ENCODE measurements at places on chromosomes 5 and 9.
A peak's percentile ranks its signal among the peaks of the same experiment; 100 is the strongest.

DNA sequence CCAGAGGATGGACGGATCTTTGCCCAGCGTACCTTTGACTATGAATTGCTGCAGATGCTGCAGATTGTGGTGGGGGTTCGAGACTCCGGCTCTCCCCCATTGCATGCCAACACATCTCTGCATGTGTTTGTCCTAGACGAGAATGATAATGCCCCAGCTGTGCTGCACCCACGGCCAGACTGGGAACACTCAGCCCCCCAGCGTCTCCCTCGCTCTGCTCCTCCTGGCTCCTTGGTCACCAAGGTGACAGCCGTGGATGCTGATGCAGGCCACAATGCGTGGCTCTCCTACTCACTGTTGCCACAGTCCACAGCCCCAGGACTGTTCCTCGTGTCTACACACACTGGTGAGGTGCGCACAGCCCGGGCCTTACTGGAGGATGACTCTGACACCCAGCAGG lies 1.9 kb downstream of the PCDHGC5 start:
- no peak for DNase-seq

DNA sequence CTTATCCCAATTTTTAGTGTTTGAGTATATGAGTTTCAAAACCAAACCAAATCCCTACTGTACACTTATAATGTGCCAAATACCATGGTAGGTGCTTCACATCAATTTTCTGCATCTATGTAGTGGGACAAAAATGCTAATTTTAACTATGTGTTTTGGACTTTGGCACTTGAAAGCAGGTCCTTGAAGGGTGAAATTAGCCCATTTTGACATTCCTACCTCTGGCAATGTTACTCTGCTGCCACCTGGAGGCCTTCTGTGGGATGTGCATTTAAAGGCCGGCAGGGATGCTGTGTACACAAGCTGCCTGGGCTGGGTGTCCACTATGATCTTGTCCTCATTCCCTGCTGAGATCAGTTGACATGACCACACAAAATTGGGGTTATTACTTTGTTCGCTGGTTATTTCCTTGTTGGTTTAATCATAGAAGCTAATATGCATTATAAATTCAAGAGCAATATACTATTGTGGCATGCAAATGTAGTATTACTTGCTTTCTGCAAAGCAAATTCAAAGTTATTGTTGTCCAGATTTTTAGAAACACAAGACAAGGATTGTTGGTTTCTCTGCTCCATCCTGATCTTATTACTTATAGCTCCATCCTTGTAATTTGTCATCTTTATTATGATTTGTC lies 166.8 kb downstream of the ARHGEF28 start:
- peak; percentile 39 for DNase-seq

DNA sequence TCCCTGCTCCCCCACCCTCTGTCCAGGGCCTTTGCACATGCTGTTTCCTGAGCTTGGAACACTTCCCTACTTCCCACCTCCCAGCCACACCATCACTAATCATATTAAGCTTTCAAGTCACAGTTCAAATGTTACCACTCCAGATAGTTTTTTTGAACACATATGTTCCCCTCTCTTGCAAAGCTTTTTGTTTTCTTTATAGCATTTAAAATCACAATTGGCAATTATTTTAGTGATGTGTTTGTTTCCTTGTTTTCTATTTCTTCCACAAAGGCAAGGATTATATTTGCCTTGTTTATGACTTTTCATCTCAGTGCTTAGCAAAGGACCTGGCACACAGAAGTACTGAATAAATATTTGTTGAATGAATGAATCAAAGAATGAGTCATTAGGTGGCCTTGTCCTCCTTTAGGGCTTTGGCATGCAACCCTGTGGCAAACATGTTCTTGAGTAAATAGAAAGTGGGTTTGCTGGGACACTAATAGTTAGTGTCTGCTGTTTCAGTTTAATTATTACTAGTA lies 386.8 kb downstream of the FGF10 start:
- DNase-seq = no peak

- no peak for DNase-seq
Measured at GRCh38 chr9:91359734-91360470, 1.8 kb downstream of the AUH start.

- no peak for DNase-seq
Measured at GRCh38 chr9:18761742-18762300, 271.2 kb downstream of the SAXO1 start.

DNA sequence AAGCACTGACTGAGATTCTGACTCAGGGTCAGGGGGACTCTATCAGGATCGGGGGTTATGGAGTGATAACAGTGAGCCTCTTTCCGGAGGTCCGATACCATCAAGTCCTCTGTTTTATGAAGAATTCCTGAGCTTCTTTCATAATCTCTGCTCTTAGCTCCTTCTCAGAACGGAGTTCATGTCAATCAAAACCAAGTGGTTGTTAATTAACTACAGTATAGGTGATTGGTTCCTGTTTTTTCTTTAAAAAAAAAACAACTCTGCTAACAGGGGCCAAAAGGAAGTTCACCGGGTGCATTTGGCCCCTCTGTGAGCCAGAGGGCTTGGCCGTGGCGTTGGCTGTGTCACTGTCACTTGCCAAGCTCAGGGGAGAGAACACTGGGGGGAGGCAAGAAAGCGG lies 4.0 kb downstream of the GFI1B start:
- no peak for DNase-seq

DNA sequence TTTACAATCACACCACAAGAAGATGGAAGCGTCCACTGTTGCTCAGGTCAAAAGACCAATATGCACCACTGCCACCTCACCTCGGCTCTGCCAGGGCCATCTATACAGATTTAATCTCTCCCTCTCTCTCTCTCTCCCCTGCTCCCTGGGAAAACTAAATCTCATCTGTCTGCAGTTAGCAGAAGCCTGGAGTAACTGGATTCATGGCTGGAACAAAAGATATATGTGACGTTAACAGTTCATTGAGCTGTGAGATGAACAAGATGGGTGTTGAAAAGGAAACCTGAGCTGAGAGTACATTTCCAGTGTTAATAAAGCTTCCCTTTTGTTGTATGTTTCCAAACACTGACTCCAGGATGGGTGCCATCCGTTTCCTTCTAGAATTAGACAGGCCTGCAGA lies 369.7 kb downstream of the CDK5RAP2 start:
- DNase-seq = no peak

GRCh38 chr9:126756876-126757415 lies 47.9 kb upstream of the ZBTB43 start:
- DNase-seq = no peak

GRCh38 chr5:1907616-1908015 lies 24.9 kb upstream of the IRX4 start:
- no peak for DNase-seq

DNA sequence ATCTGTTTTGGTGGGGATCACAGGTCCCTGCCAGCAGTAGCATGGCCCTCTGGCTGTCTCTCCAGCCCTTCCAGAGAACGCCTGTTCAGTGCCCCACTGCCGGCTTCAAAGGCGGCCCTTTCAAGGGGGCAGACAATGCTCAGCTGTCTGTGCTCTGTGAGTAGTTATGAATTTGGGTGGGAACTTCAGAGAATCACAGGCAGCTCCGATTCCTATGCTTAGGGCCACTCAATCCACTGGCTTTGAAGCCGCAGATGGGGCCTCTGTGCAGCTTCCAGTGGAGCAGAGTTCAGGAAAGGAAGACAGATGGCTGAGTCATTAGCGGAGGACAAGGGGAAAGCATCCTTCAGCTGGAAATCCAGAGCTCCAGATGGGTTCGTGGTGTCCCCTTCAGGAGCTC lies 42.4 kb downstream of the NKX2-5 start:
- no peak for DNase-seq

DNA sequence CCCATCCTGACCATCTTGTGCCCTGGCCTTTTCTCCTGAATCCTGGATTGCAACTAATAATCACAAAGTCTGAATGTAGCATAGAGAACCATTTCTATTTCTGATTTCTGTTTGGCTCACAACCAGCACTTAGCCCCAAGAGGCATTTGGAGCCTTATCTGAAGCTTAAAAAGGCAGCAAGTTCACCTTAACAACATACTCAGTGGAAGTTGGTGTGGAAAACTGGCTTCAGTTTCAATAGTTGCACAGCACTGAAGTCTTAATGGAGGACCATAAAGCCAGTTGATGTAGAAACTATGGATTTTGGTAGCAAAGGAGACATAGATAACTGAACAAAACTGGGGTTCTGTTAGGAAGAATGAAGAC lies 574.1 kb downstream of the PSAT1 start:
- DNase-seq = no peak

DNA sequence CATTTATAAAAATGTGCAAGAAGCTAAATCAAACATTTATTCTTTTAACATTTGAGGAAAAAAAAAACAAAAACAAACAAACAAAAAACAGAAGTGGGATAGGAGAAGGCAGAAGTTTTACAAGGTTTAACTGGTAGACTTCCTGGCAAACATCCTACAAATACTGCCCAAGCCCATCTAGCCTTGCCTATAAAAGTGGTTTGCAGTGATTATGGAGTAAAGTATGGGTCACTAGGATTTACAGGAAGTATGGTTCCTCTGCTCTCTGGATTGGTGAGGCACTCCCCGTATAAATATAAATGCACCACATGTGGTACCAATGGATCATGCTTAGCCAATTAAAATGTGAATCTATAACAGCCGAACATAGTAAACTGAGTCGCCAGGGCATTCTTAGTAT lies 291.9 kb downstream of the EDIL3 start:
- no peak for DNase-seq

DNA sequence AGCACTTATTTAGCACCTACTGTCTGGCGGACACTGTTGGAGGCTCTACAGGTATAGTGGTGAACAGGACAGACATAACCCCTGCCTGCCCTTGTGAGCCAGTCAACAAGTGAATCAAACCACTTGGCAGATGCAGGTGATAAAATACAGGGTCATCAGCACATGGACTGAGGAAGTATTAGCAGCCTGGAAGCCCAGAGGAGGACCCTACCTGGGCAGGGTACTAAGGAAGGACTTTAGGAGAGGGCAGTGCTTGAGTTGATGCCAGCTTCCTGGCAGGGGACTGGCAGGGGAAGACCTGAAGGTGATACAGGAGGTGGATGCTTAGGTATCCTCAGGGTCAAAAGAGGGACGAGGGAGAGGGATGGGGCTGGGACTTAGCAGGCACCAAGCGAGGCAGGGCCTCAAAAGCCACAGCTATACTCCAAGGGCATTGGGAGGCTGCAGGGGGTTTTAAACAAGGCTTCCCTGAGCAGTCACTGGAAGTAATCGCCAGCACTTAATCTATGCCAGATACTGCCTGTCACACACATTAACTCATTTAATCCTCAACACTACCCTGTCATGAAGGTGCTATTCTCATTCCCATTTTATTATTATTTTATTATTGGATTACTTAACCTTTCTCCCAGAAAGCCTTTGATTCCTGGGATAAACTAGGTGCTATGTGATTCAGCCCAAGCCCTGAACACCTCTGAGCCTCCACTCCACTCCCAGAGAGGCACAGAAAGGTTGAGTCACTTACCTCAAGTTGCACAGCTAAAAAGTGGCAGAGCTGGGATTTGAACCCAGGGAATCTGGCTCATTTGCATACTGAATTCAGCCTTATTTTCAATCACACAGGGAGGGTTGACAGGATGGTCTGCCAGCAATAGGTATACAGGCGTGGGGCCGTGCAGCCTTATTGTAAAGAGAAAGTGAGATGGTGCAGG lies 63.8 kb upstream of the ORM1 start:
- no peak for DNase-seq

GRCh38 chr5:141617682-141618029 lies 1.1 kb downstream of the DIAPH1 start:
- DNase-seq = no peak

GRCh38 chr9:133583586-133583985 lies 25.6 kb downstream of the FAM163B start:
- no peak for DNase-seq

DNA sequence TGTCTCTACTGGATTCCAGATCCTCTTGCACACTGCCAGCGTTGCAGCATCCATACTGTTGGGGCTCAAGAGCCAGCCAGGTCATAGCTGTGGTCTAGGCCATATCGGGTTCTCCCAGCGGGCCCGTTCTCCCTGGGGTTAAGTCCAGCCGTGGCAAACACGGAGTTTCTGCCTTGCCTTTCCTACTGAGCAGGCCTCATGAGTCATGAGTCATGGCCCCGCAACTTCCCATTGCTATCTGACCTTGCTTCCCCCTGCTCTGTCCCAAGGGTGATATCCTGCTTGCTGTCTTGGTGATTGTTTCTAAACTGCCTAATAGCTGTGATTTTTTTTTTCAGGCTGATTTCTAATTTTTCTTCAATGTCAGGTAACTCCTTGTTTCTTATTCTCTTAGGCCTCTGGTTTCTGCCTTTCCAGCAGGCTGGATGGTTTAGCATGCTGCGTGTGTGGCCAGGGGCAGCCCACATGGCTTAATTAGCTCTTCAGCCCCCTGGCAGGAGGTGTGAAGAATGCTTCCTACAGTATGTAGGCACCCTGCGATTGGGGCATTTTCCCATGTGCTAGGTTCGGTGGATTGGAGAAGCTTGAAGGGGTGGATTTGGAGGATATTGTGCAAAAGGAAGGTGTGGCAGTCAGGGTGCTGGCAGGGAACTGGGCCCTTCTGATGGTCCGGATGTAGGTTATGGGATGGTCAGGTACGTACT lies 18.7 kb downstream of the DAPK1 start:
- no peak for DNase-seq

DNA sequence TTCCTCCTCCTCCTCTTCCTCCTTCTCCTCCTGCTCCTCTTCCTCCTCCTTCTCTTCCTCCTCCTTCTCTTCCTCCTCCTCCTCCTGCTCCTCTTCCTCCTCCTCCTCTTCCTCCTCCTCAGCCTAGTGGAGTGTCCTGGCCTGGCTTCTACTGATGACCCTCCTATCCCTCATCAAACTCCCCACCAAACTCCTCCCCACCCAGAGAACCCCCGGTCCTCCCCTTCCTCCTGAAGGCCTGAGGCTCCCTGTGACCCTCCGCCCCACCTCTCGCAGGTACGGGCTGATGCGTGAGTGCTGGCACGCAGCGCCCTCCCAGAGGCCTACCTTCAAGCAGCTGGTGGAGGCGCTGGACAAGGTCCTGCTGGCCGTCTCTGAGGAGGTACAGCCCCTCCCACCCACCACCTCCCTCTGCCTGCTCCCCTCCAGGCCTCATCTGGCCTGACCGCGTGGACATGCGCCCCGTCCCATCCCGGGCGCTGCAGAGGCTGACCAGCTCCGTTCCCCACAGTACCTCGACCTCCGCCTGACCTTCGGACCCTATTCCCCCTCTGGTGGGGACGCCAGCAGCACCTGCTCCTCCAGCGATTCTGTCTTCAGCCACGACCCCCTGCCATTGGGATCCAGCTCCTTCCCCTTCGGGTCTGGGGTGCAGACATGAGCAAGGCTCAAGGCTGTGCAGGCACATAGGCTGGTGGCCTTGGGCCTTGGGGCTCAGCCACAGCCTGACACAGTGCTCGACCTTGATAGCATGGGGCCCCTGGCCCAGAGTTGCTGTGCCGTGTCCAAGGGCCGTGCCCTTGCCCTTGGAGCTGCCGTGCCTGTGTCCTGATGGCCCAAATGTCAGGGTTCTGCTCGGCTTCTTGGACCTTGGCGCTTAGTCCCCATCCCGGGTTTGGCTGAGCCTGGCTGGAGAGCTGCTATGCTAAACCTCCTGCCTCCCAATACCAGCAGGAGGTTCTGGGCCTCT lies 10.6 kb downstream of the FGFR4 start:
- DNase-seq = no peak

- DNase-seq = no peak
Measured at GRCh38 chr5:135662061-135662481, 83.3 kb upstream of the CXCL14 start.
